ENCODE measurements at places on chromosomes 6 and 20.

GRCh38 chr6:44966449-44967092, 361.6 kb upstream of the RUNX2 start:
- DNase-seq: no peak

- no peak for DNase-seq
Observed at GRCh38 chr6:45003387-45003786, 324.7 kb upstream of the RUNX2 start.

DNA sequence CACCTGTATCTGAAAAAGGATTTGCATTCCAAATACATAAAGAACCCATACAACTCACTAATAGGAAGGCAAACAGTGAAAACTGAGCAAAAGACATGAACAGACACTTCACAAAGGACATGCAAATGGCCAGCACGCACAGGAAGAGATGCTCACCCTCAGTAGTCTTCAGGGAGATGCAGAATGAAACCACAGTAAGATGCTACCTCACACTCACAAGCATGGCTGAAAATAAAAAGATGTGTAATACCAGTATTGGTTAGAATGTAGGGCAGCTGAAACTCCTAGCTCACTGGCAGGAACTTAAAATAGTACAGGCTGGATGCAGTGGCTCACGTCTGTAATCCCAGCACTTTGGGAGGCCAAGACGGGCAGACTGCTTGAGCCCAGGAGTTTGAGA, 64.6 kb downstream of the SNX5 start:
- DNase-seq: no peak

GRCh38 chr6:93916716-93917115, 497.4 kb upstream of the EPHA7 start:
- DNase-seq: peak; percentile 7

- DNase-seq: no peak
Observed at GRCh38 chr6:154894902-154895301, 100.2 kb upstream of the TIAM2 start.

DNA sequence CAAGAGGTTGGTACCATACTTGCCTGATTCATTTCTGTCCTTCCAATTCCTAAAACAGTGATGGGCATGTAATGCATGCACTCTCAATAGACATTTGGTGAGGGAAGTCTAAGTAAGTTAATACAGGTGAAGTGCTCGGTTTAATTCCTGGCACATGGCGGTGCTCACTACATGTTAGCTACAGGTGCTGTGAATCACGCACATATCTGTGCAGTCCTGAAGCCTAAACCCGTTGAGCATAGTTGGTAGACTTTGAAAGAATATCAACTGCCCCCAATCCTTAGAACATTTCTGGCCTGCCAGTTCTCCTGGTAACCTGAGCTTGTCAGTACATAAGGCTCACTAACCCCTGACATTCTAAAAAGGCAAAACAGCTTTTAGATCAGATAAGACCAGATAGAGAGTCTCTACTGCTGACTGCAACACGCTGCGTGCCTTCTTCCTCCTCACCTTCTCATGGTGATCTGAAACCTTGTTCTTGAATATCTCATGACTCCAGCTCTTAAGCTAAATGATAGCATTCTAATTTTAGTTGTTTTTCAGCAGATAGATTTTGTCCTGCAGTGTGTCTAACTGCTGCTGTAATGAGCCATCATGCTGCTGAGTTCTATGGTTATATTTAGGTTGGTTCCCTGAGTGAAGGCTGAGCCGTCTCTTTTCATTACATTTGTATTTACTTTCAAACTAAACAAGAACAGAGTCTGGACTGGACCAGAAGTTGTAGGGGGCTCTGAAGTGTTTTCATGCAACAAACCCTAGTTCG, 328.5 kb upstream of the QKI start:
- no peak for DNase-seq

- peak; percentile 51 for DNase-seq
Observed at GRCh38 chr20:62617711-62618483, 24.4 kb upstream of the SLCO4A1 start.

GRCh38 chr20:19692100-19692499, 66.0 kb upstream of the RIN2 start:
- no peak for DNase-seq

DNA sequence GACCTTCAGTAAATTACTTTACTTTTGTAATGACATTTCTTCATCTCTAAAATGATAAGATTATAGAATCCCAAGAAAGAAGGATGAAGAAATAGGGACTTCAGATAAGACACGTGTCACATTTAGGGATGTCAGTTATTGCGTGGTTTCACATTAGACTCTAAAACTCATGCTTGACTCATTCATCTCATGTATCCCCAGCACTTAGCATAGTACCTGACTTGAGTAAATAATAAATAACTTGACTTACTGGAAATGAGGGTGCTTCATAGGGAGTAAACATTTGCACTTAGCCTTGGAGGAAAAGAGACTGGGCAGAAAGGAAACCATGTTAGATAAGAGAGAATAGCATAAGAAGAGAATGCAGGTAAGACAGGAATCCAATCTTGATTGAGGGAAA, 37.2 kb downstream of the VTA1 start:
- no peak for DNase-seq

- no peak for DNase-seq
Observed at GRCh38 chr20:49969234-49969633, 13.5 kb upstream of the SNAI1 start.

DNA sequence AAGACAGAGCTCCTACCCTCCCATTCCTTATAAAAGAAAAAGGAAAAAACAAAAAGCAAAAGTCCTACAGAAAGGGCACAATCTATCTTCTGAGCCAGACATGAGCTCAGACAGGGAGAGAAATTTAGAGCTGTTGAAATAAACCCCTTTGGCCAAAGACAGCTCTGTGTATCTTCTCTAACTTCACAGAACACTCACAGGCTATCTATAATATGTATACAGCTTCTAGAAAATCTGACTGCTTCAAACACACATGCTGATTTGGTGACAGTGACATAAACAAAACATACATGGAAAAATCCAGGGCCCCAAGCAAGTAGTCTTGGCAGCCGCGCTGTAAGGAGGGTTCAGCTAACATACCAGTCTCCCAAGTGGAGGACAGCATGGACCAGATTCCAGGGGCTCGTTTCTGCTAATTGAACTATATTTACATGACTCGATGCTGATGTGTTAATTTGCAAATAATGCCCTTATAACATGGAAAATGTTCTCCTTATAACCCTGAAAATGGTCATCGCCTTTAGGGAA, 37.0 kb downstream of the MTFR2 start:
- DNase-seq: no peak

GRCh38 chr6:131823276-131823902, 15.6 kb downstream of the ENPP1 start:
- no peak for DNase-seq

DNA sequence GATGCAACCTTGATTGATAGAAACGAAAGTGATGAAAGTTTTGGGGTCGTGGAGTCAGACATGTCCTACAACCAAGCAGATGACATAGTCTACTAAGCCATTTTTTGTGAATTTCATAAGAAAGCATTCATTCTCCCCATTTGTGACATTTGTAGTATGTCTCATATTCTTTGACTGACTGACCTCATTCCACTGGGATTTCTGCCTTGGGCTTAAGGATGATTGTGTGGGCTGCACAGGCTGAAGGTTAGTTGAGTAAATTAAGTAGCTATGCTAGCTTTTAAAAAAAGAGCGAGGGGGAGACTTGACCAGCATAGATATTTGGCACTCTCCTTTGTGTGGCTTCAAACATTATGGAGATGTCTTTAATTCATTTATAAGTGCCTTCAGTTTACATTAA, 28.9 kb downstream of the STMND1 start:
- no peak for DNase-seq

GRCh38 chr20:10708351-10709185, 34.8 kb upstream of the JAG1 start:
- peak; percentile 71 for DNase-seq
